Activated CD4-positive, alpha-beta T cell treated with anti-CD3 and anti-CD28 coated beads, Interleukin-2, amount 50 U/mL, for 4 hours (primary cell): ENCODE measurements at places on chromosomes 7 and 10.

- no peak for DNase-seq
These were observed 22.2 kb downstream of the MKX start for GRCh38 chr10:27723436-27723835.

DNA sequence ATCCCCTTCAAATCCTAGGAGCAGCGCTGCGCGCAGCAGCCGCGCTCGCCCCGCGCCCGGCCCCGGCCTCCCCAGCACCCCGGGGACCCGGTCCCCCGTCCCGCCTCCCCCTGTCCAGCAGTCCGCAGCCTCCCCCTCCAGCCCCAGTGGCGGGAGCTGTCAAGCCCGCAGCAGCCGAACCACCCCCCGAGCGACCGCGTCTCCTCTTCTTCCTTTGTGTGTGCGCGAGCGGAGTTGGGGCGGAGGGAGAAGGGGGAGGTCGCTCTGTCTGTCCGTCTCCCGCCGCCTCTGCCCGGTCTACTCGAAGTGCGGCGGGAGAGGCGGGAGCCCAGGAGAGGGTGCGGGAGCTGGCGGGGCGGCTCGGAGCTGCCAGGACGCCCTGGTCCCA lies 375 bp upstream of the CHN2 start:
- DNase-seq: no peak

GRCh38 chr7:15481132-15481531 lies 80.7 kb downstream of the AGMO start:
- no peak for DNase-seq

DNA sequence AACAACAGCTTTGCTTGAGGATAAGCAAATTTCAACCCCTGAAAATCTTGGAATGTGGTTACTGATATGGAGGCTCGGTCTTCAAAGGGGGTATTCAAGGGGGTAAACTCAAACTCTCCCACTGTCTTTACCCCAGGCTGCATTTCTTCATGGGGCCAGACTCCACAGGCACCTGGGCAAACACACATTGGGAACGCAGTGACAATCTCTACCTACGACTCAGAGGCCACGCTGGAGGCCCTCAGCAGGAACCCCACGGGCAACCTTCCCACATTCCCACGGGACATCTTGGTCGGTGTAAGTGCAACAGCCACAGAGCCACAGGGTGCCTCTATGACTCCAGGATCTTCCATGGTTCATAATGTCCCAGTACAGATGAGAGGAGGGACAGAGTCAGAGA lies 2.2 kb upstream of the INSIG1 start:
- no peak for DNase-seq

GRCh38 chr10:102918817-102919245 lies 737 bp downstream of the CNNM2 start:
- peak; percentile 18 for DNase-seq

DNA sequence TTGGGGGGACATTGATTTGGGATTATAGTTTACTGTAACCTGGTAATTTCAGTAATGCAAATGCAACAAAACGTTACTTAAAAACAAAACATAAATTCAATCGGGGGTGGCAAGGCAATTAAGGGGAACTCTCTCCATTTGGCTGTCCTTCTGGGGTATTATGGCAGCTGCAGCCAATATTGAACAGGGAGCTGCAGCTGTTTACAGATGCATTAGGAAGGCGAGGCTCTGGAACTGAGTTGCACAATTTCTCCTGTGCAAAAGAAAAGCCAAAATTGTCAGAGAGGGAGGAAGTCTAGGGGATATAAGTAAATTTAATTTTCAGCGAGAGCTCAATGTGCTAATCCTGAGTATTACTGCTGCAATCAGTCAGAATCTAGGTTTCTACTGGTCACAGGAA lies 36.1 kb downstream of the NEUROD6 start:
- no peak for DNase-seq

GRCh38 chr7:15228831-15229230 lies 326.3 kb upstream of the DGKB start:
- DNase-seq: no peak

- DNase-seq: no peak
These were observed 4.0 kb upstream of the PDGFA start for GRCh38 chr7:523347-524336.

DNA sequence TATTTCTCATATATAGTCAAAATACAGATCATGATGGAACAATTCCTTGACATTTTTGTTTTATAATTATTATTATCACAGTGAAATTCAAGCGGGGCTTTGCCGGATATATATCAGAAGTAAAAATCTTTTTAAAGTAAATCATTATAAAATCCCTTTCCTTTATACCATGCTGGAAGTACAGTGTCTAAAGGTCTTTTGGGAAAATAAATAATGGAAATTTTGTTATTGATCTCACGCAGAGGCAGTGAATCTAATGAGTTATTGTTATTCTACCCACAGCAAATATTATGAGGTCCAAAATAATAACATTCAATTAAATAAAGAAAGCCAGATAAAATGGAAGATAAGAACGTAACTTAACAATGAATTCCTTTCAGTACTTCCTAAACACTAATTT lies 33.8 kb downstream of the GFRA1 start:
- no peak for DNase-seq

GRCh38 chr10:42790835-42791234 lies 8.2 kb downstream of the BMS1 start:
- DNase-seq: no peak

DNA sequence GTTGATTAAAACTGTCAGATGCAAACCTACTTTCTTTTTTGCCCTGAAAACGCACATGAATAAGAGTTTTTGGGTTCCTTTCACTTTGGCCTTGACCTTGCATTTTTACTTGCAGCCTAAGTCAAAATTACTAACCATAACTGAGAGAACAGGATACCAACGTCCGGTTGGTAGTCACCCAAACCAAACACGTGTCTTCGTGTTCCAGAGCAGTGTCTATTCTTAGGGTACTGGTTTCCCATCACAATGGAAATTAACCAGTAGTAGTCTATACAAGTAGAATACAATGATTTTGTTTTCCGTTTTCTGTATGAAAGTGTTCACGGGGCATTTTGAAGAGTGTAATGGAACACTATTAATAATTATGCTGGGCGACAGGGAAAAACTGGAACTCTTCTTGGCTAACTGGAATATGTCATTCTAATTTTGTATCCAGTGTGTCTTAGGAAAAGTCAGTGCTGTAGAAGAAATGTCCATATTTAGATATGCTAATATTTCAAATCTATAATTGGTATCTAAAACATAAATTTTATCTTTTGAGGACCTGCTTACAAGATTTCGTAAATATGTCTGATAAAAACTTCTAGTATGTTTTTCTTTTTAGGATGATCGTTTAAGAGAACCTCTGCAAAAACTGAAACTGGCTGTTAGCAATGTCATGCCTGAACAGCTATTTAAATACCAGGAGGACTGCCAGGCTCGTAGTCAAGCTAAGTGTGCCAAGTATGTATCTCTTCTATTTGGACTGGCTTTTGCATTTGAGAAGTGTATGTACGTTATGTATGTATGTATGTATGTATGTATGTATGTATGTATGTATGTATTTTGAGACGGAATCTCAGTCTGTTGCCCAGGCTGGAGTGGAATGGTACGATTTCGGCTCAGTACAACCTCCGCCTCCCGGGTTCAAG lies 40.9 kb downstream of the UBN2 start:
- DNase-seq: no peak

GRCh38 chr10:69577268-69578232 lies 4.3 kb upstream of the NEUROG3 start:
- no peak for DNase-seq

- DNase-seq: no peak
These were observed 31.9 kb downstream of the LCOR start for GRCh38 chr10:96863922-96864543.

DNA sequence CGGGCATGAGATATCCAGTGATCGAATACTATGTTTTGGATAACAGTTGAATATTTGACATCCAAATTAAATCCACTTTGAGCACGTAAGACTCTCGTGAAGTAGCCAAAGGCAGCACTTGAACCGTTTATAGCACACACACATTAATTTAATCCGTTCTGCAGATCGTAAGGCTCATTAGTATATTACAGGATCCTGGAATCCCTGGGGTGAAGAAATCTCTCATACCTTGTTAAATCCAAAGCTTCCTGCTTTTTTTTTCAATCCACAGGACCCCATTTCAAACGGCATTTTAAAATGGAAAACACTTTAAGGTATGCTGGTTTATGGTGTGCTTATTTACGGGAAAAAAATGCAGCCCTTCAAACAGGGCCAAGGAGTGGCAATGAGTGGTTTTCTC lies 158.4 kb upstream of the ADARB2 start:
- DNase-seq: no peak

- DNase-seq: no peak
These were observed 121.5 kb downstream of the SEC23IP start for GRCh38 chr10:120014031-120014430.
